ENCODE measurements at places on chromosomes 12 and 14.

GRCh38 chr14:35140718-35141581 lies 18.6 kb downstream of the PRORP start:
- no peak for DNase-seq

- no peak for DNase-seq
Measured at GRCh38 chr12:131829356-131829747, 1.2 kb downstream of the MMP17 start.

DNA sequence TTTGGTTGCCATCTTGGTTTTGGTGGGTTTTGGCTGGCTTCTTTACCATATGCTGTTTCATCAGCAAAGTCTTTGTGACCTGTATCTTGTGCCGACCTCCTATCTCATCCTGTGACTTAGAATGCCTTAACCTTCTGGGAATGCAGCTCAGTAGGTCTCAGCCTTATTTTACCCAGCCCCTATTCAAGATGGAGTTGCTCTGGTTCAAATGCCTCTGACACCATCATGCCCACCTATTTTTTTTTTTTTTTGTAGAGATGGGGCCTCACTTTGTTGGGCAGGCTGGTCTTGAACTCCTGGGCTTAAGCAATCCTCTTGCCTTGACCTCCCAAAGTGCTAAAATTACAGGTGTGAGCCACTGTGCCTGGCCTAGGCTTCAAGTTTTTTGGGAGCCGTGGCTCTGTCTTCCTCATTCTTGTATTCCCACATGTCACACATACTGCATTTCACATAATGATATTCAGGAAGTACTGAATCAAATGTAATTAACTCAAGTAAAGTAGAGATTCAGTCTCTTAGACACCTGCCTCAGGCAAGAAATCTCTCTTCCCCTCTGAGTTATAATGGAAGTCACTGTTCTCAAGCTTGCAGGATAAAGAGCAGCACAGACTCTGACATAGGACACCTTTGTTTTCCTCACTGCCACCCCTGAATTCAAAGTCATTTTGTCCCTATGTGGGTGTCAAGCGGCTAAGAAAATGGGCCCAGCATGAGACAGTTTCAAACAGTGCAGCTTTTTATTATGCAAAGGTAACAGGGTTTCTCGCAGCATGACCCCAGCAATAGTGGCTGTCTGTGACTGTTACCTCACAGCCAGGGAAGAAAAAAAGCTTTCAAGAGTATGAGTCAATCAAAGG lies 159.0 kb downstream of the PTPN11 start:
- no peak for DNase-seq

- DNase-seq: no peak
Measured at GRCh38 chr14:23297611-23298277, 4.9 kb downstream of the PPP1R3E start.

GRCh38 chr12:31586728-31587127 lies 4.2 kb downstream of the DENND5B start:
- DNase-seq: no peak

DNA sequence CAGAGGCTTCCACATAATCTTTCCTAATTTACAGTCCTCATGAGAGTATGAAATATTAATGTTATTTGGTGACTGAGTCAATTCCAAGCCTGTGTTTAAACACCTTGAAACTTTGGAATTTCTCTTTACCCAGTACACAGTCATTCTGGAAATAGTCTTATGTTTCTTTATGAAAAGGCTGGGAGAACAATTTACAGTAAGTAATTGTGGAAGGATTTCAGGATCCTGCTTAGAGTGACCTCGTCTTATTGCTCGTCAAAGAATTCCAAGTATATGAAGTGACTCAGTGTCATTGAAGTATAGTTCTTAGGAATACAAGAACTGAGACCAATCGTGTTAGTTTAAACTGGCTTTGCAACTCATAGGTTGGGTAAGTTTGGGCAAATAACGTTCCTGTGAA lies 634.2 kb downstream of the SLC16A7 start:
- no peak for DNase-seq

- no peak for DNase-seq
Measured at GRCh38 chr14:104138718-104139459, 502 bp downstream of the KIF26A start.

DNA sequence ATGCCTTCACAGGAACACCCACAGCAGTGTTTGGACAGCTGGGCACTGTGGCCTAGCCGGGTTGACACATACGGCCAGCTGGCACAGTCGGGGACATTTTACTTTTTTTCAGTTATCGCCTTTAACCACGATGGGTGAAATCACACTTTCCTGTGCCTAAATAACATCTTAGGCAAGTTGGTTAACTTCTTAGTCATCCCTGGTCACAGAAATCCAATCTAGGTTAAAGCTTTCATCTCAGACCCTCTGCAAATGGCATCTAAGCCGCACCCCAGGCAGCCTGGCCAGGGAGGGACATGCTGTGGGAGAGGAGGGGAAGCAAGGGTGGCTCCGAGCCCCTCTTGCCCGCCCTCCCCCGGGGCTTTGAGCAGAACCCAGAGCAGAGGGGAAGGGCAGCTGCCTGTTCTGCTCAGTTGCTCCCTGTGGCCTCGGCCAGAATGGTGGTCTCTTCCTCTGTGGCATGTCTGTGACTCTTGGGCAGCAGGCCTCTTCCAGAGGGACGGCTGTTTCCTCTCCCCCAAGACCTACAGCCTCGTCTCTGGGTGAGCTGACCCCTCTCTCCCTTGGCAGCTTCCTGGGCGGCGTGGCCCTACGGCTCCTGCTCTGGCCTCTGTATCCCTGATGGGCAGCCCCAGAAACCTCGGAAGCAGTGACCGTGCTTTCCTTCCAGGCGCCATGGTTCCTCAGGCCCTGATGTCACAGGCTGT lies 85.4 kb upstream of the DYNC1H1 start:
- DNase-seq: no peak

- DNase-seq: no peak
Measured at GRCh38 chr12:98799822-98800221, 154.7 kb downstream of the APAF1 start.

DNA sequence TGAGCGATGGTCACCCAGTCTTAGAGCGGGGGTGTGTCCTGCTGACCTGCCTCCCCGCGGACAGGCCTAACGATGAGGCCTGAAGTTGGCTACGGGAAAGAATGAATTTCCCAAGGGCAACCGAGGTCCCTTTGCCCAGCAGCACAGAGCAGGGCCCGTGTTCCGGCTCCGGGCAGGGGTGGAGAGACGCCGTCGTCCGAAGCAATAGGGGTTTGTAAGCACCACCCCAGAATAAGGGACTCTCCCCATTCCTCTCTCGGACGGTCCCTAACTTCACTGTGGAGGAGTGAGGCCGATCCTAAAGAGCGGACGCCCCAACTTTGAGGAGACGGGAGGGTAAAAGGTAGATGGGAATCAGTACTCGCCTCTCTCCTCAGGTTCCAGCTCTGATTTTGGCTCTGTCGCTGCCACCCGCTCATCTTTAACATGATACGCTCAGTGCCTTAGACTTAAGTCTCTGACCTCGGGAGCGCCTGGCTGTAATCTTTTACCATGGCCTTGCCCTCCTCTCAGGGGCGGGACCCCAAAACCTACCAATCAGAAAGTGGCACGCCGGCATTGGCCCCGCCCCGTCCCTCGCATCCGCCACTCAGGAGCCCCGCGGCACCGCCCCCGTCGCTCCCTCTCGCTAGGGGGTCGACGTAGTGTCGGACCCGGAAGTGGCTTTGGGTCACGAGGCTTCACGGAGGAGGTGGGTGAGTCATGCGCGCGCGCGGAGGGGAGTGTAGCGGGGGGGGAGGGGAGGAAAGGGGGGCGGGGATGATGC lies at the start of gene DDIT3:
Gene DDIT3, minus strand, starts transcription at position 462 of the 766 bp plus-strand sequence. CDS start 3,108 bp downstream, outside the sequence.
- peak; percentile 90 for DNase-seq

- no peak for DNase-seq
Measured at GRCh38 chr14:76931631-76932402, 96.7 kb downstream of the IRF2BPL start.

DNA sequence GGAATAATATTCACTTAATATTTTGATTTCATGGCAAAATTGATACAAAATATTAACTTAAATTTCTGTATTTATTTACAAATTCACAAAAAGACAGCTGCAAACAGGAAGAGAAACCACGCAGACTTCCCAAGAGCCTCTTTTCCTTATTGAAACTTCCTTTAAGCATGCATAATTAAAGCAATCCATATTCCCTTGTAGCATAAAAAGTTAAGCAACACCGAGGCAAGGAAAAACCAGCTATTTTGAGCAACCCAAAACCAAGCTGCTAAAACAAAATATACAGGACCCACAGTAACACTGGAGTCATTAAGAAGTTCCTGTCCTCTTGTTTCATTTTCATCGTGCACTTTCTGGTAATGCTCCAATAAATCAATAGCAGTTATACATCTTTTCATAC lies 58.0 kb downstream of the EEA1 start:
- DNase-seq: no peak

- no peak for DNase-seq
Measured at GRCh38 chr12:76173756-76174155, 89.3 kb upstream of the NAP1L1 start.

DNA sequence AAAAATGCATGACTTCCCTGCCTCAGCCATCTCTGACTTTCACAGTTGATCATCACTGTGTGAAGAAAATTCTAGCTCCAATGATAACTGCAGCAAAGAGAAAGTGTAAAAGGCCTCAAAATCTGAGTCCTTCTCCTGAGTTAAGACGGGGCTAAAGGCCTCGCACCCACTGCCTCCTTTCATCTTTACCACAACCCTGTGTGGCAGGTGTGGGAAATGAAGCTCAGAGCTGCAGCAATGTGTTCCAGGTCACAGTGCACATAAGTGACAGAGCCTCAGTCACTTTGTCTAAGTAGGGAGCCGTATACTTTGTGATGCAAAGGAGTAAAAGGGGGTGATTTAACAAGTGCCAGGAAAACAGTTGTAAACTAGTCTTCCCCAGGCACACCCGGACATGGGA lies 144.7 kb upstream of the TMCC3 start:
- DNase-seq: no peak

- DNase-seq: no peak
Measured at GRCh38 chr14:89408907-89409700, 7.9 kb downstream of the FOXN3 start.

DNA sequence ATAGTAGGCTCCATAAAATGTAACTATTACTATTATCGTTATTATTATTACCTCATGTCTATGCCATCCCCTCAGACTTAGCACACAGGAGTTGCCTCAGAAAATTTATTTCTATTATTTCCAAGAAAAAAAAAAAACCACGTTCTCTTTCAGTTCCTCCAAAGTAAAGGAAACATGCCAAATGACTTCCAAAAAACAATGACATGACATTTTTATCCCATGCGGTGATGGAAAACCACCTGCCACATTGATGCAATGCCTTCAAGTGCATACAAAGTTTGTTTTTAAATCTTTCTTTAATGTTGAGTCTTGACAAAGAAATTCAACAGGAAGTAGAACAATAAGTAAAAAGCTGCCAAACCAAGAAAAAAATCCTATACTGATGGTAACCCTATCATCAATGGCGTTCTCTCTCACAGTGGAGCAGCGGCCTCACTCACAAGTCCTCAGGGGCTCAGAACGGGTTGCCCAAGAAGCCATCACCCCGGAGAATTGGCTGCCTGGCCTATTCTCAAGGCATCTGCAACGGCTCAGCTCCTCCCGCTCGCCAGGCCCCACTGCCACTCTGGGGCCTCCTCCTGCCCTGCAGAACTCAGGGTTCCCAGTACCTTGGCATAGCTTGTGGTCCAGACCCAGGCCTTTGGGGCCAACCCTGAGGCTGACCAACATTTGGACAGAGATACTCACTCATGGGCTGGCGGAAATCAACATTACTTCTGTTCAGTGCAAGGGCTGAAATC lies 51.9 kb downstream of the SERPINA3 start:
- DNase-seq: no peak

GRCh38 chr14:44662250-44662891 lies 155.3 kb upstream of the FSCB start:
- DNase-seq: no peak

- no peak for DNase-seq
Measured at GRCh38 chr12:95701275-95701674, 89.3 kb downstream of the NTN4 start.

- no peak for DNase-seq
Measured at GRCh38 chr12:121839993-121840761, 18.5 kb downstream of the HPD start.

DNA sequence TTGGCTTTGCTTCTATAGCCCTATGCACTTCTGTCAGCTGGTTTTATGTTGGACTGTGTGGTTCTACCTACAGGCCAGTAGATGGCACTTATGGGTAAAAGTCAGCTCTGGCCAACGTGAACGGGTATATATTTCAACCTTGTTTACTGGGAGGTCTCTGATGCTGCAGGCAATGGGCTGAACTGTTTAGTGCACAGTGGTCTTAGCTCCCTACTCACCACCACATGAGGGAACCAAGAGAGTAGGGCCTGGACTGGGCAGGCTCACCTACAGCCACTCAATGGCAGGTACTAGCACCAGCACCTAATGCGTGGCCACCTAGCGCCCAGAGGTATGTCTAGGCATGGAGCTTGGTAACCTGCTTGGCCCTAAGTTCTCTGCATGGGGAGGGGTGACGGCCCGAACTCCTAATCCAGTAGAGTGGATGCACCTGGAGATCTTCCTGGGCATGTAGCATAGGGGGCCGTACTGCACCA lies 481.8 kb downstream of the TMEM117 start:
- no peak for DNase-seq

DNA sequence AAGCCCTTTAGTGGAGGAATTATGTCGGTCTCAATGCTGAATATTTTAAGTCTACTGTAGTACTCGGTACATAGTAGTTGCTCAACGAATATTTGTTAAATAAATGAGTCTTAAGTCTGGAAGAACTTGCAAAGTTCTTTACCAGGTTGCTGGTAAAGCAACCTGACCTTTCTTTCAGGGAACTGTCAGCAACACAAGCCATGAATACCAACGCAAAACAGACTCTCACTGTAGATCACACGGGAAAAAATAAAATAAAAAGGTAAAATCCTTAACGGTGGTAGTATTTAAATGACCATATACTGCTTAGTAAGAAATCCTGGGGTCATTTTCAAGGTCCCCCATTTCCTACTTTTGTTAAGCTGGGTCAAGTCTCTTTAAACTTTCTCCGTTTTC lies 447 bp upstream of the NUBPL start:
- no peak for DNase-seq

GRCh38 chr12:14920475-14921126 lies 17.7 kb downstream of the ERP27 start:
- no peak for DNase-seq

GRCh38 chr12:58384196-58384595 lies 442.8 kb downstream of the ATP23 start:
- no peak for DNase-seq

GRCh38 chr14:32492457-32492856 lies 163.4 kb downstream of the AKAP6 start:
- no peak for DNase-seq

- no peak for DNase-seq
Measured at GRCh38 chr12:67750513-67751183, 102.1 kb downstream of the DYRK2 start.

- DNase-seq: no peak
Measured at GRCh38 chr14:72822946-72823611, 70.8 kb downstream of the DPF3 start.

Measured in cortex of kidney (tissue), 1 donor.